Cerebellum (tissue), 4 donors: ENCODE measurements at places on chromosomes 1 and 21. TPM values are rescaled to one million over a fixed set of nuclear protein-coding genes. Genes with fewer than 3 reads are reported as not detected.

- DNase-seq = peak; percentile 20
Observed at GRCh38 chr1:108531444-108531843, 28.5 kb upstream of the EEIG2 start.

DNA sequence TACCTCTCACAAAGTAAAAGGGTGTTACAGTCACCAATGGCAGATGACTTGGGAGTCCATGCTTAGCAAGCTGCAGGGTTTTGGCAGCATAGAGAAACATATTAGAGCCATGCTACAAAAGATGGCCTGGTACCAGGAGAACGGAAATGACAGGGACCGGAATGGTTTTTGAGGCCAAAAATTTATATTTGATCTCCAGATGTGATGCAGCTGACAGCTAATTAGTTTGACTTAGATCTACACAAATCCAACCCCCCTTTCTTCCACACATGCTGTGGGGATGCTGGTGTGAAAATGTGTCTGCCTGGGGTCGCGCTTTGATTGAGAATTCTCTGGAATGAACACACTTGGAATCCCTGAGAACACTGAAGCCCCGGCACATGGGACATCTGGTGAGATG, 26.5 kb downstream of the SYF2 start:
- DNase-seq = no peak

GRCh38 chr21:37087188-37087587, 14.1 kb downstream of the TTC3 start:
- peak; percentile 15 for DNase-seq

DNA sequence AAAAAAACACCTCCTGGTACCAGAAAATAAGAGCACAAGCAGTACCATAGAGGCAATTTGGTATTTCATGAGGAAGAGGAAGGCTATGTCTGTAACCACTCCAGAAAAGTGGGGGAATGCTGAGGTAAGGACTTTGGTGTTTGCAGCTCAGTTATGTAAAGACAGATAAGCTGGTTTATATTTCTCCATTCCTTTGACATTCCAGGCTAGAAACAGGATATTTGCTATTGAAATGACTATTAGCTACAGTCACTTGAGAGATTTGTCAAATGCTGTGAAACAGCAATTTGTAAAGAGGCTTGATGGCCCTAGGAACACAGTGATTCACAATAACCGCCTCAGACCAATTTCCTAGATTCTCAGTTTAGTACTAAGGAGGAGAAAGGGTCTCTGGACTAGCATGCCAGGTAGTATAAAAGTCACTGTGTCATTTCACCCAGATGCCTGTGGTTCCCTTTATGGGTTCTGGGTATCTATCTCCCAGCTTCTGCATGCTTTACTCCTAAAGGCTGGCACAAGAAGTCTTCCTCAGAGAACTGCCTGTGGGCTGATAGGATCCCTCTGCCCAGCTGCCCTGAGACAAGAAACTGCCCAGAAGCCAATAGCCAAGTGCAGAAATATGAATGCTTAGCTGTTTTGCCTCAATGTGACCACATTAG, 80.5 kb downstream of the VCAM1 start:
- no peak for DNase-seq

DNA sequence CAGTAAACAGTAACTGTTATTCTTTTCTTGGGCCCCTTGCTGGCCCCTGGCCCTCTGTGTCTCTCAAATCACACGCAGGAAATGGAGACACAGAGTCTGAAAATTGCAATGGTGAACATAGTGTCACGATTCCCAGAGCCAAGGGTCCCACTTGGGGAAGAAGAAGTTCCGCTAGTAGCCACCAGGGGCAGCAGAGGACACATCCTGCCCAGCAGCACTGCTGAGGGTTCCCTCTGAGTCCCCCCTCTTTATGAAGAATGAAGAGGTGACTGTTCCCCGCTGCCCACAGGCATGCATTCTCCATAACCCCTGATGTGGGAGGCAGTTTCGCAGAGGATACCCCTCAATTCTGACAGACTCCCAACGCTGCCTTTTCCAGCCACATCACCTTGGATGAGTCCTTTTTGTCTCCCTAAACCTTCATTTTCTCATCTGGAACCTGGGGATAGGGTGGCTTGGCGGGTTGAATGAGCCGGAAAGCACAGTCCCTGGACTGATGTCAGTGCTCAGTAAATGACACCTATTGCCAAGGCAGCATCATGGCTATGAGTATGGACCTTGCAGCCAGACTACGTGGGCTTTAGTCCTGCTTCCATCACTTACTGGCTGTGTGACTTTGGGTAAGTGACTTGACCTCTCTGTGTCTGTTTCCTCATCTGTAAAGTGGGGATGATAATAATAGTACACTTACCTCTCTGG, 238.0 kb upstream of the TMEM51 start:
- DNase-seq = peak; percentile 68

Gene PLD5
- total RNA-seq = 16.5 TPM

Gene CALML6
- 0.18 TPM for total RNA-seq
